ENCODE measurements at places on chromosomes 2 and 18.

- no peak for DNase-seq
Measured at GRCh38 chr2:101361522-101361921, 25.8 kb downstream of the CREG2 start.

DNA sequence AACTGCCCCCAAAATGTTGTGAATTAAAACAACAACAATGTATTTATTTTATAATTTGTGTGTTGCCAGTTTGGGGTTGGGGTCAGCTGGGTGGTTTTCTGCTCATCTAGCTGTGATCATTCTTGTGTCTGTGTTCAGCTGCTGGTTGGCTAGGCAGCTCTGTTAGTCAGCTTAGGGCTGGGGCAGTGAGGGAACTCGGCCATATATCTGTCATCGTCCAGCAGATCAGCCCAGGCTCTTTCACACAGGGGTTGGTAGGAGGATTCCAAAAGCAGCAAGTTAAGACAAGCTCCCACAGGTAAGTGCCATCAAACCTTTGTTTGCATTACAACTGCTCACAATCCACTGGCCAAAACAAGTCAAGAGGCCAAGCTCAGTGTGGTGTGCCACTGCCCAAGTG lies 121.5 kb downstream of the LPIN1 start:
- no peak for DNase-seq

DNA sequence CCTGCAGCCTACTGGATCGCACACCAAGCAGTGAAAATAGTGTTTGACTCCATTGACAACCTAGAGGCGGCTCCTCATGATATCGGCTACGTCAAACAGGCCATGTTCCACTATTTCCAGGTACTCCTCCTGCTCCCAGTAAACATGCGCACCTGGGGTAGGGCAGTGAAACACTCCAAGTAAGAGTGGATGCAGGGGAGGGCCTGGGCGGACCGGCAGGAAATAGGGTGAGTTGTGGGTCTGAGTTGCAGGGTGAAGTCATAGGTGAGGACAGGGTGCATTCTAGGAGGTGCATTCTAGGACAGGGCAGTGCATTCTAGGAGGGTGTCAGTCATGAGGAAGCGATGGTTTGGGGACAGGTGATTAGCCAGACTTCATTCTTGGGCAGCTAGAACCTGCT lies 5.0 kb downstream of the NAGK start:
- no peak for DNase-seq

DNA sequence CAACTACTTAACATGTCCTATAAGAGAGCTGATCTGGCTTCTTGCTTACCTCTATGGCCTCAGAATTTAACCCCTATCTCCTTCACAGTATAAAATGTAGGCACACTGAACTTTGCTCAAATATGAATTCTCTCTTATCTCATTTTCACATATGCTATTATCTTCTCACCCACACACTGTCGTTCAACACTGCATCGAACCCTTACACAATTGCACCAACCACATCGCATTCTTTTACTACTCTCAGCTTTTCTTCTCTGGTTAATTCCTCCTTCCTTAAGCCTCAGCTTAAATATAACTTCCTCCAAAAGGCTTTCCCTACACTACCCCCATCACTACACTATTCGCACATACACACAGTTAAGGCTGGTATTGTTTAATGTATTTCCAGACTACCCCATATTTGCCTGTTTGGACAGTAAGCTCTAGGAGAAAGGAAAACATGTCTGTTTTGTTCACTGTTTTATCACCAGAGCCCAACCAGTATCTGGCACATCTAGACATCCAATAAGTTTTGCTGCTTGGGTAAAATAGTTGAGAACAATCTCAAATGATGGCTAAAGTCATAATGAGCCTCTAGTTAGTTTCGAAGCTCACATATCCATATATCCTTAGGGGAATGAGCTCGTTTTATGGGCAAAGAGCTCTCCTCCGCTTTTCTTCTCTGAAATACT lies 47.7 kb downstream of the HIBCH start:
- no peak for DNase-seq

DNA sequence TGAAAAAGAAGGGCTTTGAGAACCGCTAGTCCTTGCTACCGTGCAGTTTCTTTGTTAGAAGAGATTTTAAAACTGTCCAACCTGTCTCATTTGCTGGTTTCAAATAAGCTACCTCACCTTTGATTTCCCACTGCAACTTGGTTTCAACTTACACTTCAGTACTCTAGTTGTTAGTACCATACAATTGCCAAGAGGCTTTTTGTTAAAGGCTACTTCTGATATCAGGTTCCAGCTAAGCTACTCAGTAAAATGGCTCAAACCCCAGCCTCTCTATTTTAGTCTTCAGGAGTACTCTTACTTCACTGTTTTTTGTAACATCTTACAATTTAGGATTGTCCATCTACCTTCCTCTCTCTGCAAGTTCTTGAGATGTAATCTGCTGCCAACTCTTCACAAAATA lies 91.6 kb downstream of the INO80D start:
- DNase-seq, result no peak

GRCh38 chr18:55096263-55096951 lies 137.1 kb upstream of the CCDC68 start:
- no peak for DNase-seq

- no peak for DNase-seq
Measured at GRCh38 chr2:157480182-157480961, 36.5 kb upstream of the CYTIP start.

DNA sequence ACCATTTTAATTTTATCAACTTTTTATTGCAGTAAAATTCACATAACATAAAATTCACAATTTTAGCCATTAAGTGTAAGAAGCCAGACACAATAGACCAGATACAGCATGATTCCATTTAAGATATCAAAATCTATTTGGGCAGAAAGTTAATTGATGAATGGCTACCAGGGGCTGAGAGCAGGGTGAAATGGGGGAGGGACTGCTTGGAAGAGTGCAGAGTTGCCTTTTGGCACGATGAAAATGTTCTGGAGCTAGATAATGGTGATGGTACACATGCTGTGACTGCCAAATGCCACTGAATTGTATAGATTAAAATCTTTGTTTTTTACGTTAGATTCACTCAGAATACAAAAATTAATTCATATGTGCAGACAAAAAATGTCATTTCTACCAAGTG lies 289.3 kb upstream of the HNMT start:
- DNase-seq, result no peak

DNA sequence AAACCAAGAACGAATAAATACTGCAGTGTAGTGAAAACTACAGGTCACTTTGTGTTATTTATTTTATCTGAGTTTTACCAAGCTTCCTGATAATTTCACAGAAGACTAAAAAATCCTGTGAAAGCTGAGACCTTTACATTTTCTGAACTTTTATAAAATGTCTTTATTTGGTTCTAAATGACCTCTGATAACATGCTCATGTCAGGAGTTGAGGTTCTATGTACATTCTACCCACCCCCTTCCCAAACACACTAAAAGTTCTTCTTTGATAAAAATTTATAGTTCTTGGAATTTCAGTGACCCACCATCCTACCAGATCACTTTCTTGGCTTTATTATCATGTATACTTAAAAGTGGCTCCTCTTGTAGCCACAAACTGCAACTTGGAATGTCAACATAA lies 463.1 kb downstream of the PIK3C3 start:
- no peak for DNase-seq

GRCh38 chr2:47321411-47322031 lies 81.4 kb upstream of the MSH2 start:
- DNase-seq, result no peak

- DNase-seq, result no peak
Measured at GRCh38 chr2:128472789-128473174, 154.1 kb upstream of the HS6ST1 start.

DNA sequence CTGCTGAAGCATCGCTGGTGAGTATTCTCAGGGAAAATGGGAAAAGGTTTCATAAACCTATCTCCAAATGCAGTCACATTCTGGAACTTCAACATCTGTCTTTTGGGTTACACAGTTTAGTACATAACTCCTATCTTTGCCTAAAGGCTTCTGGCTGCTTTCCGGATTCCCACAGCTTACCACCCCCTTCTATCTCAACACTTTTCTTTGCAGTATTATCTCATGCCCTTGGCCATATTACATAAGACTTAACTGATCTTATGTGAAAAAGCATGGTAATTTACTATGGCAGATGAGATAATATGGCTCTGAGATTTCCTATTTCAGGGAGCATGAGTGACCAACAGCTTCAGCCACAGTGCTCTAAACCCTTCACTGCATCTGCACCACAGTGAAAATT lies 369.3 kb upstream of the LINC00305 start:
- no peak for DNase-seq

GRCh38 chr2:134778372-134778771 lies 59.6 kb upstream of the TMEM163 start:
- DNase-seq, result no peak

GRCh38 chr18:79071037-79071436 lies 1.8 kb downstream of the ATP9B start:
- DNase-seq, result no peak

DNA sequence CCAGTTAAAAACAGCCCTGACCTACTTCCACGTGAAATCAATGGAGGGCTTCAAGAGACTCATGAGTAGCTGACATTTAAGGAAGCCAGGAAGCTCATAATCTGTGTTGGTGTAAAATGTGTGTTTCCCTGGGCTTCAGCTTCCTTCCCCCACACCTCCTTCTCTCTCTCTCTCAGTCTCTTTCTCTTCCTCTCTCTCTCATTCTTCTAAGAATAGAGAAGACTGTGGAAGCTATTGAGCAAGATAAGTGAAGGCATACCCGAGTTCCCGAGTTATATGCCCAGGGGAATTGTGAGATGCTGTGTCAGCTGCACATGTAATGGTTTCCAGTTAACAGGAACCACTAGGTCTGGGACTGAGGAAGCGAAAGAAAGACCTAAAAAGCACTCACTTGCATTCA lies 199.4 kb downstream of the NYAP2 start:
- DNase-seq, result no peak

DNA sequence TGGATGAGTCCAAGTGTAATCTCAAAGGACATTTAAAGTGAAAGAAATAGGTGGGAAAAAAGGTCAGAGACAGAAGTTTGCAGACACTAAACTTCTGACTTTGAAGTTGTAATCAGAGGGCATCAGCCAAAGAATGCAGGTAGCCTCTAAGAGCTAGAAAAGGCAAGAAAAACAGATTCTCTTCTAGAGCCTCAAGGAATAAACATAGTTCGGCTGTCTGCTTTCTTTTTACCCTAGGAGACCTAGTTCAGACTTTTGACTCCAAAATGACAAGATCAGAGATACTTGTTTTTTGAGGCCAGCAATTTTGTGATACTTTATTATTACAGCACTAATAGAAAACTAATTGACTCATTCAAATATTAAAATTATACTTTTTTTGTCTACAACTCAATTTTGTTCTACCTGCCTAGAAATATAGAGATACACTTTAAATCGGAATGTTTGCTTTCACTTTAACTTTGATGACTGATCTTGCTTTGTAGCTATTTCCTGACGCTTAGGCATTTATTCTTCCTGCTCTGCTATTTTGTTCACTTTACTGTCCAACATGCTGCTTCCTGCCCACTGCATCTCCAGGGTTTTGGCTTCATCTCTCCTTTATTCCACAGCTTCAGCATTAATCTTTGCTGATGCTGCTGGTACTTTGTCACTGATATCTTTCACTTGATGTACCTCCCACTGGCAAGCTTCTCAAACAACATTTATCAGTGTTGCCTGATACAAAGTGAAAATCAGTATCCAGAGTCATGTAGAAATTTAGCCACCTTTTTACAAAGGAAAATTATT lies 272.5 kb downstream of the DSEL start:
- no peak for DNase-seq

DNA sequence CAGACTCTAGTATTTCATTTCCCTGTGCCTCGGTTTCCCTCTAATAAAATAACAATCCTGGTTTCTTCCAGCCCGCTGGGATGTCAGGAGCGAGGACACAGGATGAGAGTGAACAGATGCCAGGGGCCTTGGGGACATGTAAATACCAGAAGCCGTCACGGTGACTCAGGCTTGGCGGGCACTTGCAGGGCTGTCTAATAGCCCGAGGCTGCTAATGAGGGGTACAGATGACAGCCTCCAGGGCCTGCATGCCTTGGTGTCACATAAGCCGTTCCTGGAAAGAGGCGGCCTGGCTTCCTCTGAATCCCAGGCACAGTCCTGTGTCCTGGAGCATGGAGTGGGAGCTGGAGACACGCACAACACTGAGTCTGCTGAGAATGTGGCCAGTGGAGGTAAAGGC lies 28.2 kb downstream of the HS1BP3 start:
- no peak for DNase-seq

GRCh38 chr2:157191186-157191585 lies 66.3 kb upstream of the GALNT5 start:
- no peak for DNase-seq

GRCh38 chr2:42830922-42831574 lies 38.7 kb upstream of the HAAO start:
- DNase-seq, result no peak

DNA sequence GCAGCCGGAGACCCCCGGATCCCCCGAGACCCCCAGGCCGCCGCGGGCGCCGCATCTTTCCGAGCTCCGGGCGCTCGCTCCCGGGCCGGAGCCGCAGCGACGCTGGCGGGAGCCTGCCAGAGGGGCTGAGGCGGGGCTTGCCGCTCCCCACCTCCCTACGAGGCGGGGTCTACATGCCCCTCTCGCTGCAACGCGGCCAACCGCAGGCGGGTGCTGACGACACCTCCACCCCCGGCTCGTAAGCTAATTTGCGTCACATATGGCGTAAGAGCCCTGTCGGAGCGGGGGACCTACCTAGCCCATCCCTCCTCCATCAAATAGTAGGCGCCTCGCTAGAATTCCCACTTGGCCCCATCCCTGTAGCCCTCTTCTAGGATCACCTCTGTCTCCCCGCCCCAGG lies at the start of gene PTPRN:
PTPRN (minus strand) TSS at position 124 of the 400 bp plus-strand sequence; CDS start at position 55, 69 bp downstream.
- DNase-seq, result no peak

- DNase-seq, result no peak
Measured at GRCh38 chr2:4597400-4597799, 894.0 kb downstream of the DCDC2C start.

GRCh38 chr2:209095432-209095831 lies 328.4 kb upstream of the MAP2 start:
- DNase-seq, result no peak

- no peak for DNase-seq
Measured at GRCh38 chr18:58416704-58417683, 211.9 kb downstream of the ALPK2 start.

- DNase-seq, result no peak
Measured at GRCh38 chr2:48112911-48113680, 206.8 kb upstream of the FBXO11 start.

- no peak for DNase-seq
Measured at GRCh38 chr2:233079473-233079877, 19.3 kb downstream of the INPP5D start.

GRCh38 chr18:75109319-75109691 lies 99.6 kb downstream of the PTGR3 start:
- no peak for DNase-seq
